GM13976 (cell line): ENCODE measurements at places on chromosomes 2 and 18.

GRCh38 chr2:190519975-190520767 lies 14.4 kb downstream of the NEMP2 start:
- no peak for DNase-seq

DNA sequence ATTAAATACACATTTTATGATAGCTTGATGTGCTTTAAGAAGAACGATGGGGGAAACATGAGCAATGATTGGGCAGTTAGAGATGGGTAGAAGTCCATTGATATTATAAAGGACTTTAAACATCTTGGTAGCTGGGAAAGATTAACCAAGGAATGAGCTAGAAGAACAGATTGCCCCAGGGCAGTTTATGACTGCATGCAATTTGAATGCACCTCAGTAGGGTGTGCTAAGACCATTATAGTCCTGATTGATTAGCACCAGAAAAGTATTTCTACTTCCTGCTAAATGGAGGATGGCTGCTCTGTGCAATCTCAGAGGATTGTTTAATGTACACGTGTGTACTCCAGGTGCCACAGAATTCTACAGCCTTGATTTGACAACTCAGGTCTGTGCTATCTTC lies 641.9 kb downstream of the CNTNAP5 start:
- DNase-seq = no peak

GRCh38 chr2:26730549-26731344 lies 33.3 kb upstream of the SLC35F6 start:
- DNase-seq = no peak

- no peak for DNase-seq
These were observed 310.4 kb upstream of the NT5C1B start for GRCh38 chr2:18899725-18900124.
